Pancreas (tissue), 10 donors: ENCODE measurements at places on chromosomes 2 and 18. TPM values are rescaled to one million over a fixed set of nuclear protein-coding genes. Genes with fewer than 3 reads are reported as not detected.

Gene GALNT14
- total RNA-seq = 3.8 TPM

Gene FNDC4
- total RNA-seq = 3.1 TPM

- DNase-seq = no peak
Observed at GRCh38 chr2:11385847-11386246, 41.4 kb upstream of the ROCK2 start.

DNA sequence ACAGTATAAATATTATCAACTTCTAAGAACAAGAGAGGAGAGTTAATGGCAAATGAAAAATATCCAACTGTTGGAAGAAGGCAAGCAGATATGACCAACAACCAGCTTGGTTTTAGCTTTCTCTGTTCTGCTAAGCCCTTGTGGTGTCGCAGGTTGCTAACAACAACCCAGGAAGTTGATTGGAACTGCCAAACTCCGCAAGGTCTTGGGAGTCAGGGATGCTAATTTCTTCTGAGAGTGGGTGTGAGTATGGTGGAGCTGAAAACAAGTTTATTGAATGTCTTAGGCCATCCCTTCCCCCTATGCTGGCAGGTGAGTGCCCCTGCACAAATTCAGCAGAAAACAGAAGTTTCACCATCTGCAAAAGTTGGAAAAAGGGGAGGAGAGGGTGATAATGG, 17.5 kb downstream of the BZW1 start:
- DNase-seq = no peak

Gene KIAA2012
- not detected for total RNA-seq

GRCh38 chr2:69535817-69536241, 98.6 kb upstream of the NFU1 start:
- no peak for DNase-seq

DNA sequence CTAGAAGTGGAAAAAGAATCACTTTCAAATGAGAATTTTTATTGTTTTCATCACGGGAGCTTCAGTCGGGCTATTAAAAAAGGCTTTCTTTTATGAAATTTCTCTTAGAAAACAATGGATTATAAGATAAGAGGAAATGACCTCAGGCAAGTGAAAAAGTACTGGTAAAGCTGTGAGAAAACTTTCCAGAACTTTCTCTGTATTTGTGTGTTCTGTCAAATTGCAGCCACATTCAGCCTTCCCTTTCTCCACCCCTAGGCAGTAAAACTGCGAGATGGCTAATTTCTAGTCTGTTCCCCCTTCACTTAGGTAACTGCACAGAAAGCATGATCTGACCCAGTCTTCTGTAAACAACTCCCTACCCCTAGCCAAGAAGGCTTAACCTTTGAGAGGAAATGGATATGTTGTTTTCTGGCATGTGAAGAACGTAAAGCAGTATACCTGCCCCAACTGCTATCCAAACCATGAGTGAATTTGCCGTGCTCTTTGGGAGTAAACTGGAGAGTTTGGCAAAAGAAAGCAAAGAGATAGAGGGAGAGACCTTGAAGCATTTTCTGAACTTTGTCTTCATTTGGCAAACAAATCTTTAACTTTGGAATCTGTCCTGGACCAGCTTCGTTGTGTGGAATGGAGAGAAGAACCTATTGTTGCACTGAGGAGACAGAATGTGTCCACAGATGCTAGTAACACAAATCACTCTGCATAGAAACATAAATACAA, 105.4 kb downstream of the ETAA1 start:
- DNase-seq = no peak

Gene IL18R1
- 0.51 TPM for total RNA-seq

DNA sequence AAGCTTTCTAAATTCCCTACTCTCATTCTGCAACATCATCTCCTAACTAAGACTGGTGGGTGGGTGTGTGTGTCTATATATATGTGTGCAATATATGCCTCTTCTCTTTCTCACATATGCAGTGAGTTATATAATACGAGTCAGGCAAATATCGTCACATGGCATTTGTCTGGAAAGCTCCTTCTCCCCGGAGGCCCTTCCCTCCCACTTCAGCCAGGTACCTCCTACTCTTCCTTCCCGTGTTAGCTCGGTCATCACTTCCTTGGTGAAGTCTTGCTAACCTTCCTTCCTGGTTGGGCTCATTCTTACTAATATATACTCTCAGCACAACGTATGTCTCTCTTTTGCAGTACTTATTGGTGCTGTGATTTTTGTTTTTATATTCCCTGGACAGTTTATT, 66.4 kb upstream of the NCK2 start:
- DNase-seq = no peak

DNA sequence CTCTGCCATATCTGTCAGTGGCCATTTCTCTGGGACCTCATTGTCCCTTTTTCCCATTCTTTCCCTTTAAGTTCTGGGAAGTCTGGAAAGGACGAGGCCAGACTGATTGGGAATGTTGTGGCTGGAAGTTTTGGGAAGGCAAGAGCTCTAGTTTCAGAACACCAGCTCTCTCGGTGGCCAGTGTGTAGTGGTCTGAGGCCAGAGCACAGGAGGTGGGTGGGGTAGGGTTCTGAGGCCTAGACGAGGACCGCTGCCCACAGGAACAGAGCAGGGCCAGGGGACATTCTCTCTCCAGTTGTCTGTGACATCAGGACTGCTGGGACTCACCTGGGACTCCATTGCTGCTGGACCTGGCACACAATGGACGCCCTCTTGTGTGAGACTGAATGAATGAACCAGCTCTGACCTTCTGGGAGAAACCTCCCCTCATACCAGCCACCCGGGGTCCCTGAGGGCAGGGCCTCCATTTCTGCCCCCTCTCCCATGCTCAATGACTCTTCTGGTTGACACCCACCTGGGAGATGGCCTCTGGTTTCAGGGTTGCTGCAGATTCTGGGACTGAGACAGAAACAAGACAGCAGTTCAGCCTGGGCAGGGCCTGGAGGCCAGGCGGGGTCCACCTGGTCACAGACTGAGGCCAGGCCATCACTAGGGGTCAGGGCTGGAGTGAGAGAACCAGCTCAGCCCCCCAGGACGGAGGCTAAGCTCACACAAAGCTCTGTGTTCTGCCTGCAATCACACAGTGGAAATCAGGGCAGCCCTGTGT, 8.4 kb upstream of the NPPC start:
- no peak for DNase-seq

GRCh38 chr18:43665105-43665788, 388.0 kb upstream of the SYT4 start:
- DNase-seq = no peak

GRCh38 chr18:76005632-76006208, 489.3 kb downstream of the ZNF516 start:
- peak; percentile 53 for DNase-seq

Gene RPL37A
- 2,126 TPM for total RNA-seq

- DNase-seq = no peak
Observed at GRCh38 chr18:22846088-22846683, 86.9 kb upstream of the RBBP8 start.

DNA sequence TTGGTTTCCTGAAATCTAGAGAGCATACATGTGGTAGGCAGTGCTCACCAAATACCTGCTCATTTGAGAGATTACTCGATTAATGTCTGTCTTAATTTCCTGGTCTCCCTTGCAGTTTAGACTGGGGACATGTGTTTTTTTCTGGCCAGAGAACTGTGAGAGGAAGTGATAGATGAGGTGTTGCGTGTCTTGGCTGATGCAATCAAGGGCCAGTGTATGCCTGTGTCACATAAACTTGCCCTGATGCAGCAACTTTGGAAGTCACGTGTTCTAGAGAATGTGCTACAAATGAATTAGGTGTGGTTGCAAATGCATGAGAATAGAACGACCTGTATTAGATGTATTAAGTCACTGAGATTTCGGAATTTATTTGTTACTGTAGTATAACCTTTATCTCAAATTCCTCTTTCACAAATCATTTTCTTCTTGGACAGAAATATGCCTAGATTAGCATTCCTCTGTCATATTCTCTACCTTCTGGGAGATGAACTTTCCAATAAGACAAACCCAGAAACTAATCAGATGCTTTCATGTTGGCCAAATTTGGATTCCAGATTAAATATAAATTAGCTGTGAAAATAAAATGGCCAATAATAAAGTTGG, 9.9 kb upstream of the IL1A start:
- DNase-seq = peak; percentile 22

DNA sequence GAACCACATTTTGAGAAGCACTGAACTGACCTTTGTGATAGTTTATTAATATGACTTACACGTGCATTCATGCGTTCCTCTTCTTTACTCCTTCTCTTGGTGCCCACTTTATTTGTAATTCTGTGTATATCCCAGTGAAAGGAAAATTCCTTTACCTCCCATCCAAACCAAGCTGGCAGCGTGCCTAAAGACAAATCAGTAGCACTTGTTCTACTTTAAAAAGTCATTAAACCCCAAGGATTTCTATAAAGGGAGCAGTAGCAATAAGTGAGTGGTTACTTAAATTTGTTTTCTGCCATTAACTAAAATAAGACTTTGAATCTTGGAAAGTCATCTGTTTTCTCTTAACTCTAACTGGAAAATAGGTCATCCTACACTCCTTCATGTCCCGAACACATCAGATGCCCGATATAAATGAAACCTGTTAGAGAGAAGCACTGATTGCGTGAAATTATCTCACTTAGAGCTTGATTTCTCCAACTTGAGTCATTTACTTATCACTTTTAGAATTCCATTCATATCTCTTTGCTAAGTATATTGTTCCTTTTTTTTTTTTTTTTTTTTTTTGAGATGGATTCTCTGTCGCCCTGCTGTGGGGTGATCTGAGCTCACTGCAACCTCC, 10.7 kb downstream of the PIK3C3 start:
- DNase-seq = no peak

Gene TMEFF2
- 0.75 TPM for total RNA-seq

DNA sequence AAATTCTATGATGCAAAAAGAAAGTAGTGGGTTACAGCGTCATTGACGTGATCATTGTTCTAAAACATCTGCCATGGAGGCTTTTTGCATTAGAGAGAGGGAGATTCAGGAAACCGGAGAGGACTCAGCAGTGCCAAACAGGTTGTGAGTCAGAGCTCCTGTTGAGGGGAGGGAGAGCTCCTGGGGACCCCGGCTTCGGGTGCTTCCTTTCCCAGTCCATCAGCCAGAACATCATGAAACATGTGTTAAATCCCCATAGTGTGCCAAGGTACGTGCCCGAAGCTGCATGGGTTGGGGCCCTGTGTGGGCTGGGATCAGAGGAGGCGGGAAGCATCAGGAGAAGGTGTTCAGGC, 791 bp upstream of the CYRIA start:
- no peak for DNase-seq

DNA sequence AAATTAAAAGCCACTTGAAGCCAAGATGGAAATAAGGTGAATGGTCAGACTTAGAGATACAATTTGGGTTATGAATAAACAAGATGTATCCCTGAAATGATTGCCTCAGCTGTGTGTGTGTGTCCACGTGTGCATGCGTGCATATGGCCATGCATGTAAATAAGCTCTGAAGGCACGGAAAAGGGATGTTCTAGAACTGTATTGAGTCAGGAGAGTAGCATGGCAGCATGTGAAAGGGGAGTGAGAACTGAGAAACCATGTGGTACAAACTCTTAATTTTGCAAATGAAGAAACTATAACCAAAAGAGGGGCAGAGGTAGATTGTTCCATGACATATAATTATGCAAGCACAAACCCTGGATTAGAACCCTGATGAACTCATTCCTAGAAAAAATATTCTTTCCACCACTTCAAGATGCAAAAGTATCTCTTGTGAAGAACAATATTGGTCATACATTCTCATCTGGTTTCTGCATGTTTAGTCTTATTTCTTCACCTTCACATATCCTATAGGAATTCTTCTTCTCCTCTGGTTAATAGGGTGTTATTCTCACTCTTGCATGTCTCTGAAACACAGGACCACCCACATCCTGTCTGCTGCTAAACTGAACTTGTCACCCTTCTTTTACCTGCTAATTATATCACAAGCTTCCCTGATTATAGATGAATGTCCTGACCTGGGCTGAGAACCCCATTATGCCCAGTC, 455.8 kb downstream of the SETBP1 start:
- no peak for DNase-seq

DNA sequence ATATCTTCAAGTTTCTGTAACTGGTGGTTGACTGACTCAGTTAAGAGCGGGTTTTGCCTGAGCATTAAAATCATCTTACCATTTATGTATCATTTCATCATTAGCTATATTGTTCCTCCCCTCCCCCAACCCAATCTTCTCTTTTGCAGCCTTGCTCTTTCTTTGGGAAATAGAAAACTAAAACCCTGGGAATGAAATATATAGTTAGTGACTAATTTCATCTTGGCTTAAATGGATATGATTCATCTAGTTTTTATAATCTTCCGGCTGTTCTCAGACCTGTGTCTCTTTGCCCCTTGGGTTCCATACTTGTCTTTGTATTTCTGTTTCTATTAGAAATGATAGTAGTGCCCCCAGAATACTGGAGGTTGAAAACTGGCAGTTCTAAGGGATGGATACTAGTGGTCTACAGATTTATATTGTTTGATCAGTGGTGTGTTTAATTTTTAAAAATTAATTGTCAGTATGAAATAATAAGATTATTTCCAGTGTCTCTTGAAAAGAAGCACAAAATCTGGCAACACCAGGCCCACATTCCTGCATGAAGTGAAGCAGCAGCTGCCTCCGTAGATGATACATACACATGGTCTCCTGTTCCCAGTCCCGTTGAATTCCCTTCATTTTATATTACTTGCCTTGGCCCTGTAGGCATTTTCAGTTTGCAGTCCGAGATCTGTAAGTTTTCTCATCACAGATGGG, 44.5 kb downstream of the PHLPP1 start:
- no peak for DNase-seq

Gene TTL
- 7.0 TPM for total RNA-seq

Gene SCN7A
- total RNA-seq = 1.5 TPM

DNA sequence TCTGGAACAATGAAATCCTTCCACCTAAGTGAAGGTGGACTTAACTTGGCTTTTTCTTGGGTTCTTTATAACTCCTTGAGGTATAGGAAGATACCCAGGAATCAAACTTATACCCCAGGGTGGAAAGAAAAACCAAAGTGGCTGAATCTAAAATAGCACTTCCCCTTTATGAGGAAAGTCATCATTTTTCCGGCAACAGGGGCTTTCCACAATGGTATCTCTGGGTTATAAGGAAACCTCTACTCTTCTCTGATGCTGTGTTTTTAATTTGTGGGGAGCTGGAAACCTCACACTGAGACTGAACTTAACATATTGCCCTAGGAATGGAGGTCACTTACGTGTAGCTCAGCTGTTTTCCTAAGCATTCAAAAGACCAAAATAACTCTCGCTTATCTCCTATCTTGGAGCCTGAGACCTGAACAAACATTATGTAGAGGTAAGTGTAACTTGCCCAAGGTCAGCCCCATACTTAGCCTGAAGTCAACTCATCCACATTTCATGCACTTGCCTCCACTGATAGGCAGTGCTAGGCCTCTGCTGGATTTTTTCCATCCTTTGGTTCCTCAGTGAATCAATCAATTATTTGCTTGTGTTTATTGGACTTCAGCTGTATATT, 117.9 kb downstream of the SETBP1 start:
- DNase-seq = no peak

Gene PRKAG3
- not detected for total RNA-seq

Gene PHLPP1
- 13.5 TPM for total RNA-seq

GRCh38 chr2:150675807-150676206, 188.3 kb upstream of the RND3 start:
- DNase-seq = no peak

- peak; percentile 29 for DNase-seq
Observed at GRCh38 chr2:42848726-42849290, 56.4 kb upstream of the HAAO start.

GRCh38 chr2:234189230-234189629, 138.7 kb downstream of the SPP2 start:
- DNase-seq = no peak

Gene ACTG2
- total RNA-seq = 0.28 TPM
